Calu3 (cell line): ENCODE measurements at places on chromosomes 12 and 14.

DNA sequence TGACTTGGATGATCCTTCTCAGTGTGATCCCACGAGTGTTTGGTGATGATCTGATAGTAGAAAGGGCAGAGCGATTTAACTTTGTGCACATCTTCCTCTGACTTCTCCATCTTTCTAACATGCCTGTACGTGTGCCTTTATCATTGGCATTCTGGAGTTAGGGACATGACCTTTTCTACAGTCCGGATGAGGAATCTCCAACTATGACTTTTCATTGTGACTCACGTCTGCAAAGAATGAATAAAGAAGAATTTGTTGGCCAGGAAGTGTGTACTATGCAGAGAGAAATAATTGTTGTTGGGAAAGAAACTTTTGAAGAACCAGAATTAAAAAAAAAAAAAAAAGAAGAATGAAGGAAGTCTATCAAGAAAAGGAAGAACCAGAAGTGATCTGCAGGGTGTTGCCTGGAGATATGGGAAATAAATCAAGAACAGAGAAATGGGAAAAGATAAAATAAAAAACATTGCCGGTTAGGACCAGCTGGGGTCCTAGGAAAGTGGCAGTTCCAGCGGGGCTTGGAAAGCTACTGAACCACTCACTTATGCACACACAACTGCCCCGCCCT, 25.3 kb downstream of the PPFIBP1 start:
- peak overlapping the region; percentile 22 for H3K4me3 ChIP-seq
- peaks cover 58% of the 10 kb centered on the region for H3K4me1 ChIP-seq
- no peaks in the 10 kb centered on the region for H3K27me3 ChIP-seq
- peak overlapping the region; percentile 43 for H3K27ac ChIP-seq
- peaks cover 15% of the 10 kb centered on the region for H3K36me3 ChIP-seq
- no peak for DNase-seq

GRCh38 chr12:3596703-3597415, 105.9 kb downstream of the PRMT8 start:
- H3K36me3 ChIP-seq = no peaks in the 10 kb centered on the region
- no peak overlapping the region for H3K4me3 ChIP-seq
- no peak overlapping the region for H3K27ac ChIP-seq
- H3K4me1 ChIP-seq = no peaks in the 10 kb centered on the region

DNA sequence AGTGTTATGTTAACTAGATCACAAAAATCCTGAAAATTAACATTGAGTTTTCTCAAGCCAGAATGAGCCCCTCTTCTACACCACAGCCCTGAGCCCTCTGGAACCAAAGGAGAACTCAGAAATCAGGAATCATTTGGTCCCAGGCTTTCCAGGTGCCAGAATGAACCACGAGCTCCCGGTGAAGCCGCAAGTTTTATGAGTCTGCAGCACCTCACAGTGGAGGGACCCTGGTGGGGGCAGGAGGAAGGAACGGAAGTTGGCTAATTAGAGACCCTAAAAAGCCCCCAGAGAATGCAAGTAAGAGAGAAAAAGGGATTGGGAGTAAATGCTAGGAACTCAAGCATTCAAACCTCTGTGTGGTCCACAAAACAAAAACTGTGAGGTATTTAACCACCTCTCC, 52.9 kb upstream of the BCL2L14 start:
- H3K4me1 ChIP-seq = peaks cover 16% of the 10 kb centered on the region
- no peak for DNase-seq
- H3K36me3 ChIP-seq = no peaks in the 10 kb centered on the region

GRCh38 chr12:94338006-94338794, 121.5 kb downstream of the CEP83 start:
- H3K36me3 ChIP-seq = no peaks in the 10 kb centered on the region
- DNase-seq = no peak
- H3K4me1 ChIP-seq = no peaks in the 10 kb centered on the region

DNA sequence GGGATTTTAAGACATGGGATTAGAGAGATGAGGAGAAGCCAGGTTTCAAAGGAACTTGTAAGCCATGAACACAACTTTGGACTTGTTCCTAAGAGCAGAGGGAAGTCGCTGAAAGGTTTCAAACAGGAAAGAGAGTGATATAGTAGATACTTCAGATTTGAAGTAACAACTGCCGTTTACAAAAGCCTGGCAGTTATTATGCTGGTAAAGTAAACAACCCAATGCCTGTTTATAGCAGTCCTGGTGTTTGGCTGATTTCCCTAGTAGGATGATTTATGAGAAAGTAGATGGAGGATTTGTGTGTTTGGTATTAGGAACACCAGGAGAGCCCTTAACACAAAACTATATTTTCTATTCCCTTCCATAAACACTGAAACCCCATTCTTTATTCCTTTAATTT, 285.7 kb downstream of the RMST start:
- no peak for DNase-seq
- H3K4me1 ChIP-seq = peaks cover 9% of the 10 kb centered on the region
- H3K36me3 ChIP-seq = no peaks in the 10 kb centered on the region
- no peak overlapping the region for H3K4me3 ChIP-seq
- no peaks in the 10 kb centered on the region for H3K27me3 ChIP-seq
